ENCODE measurements at places on chromosomes 6 and 20. TPM values are rescaled to one million over a fixed set of nuclear protein-coding genes. Genes with fewer than 3 reads are reported as not detected.

The DPPA5 gene
- total RNA-seq = not detected

GRCh38 chr20:57704245-57704644 lies 5.6 kb downstream of the PMEPA1 start:
- H3K4me3 ChIP-seq = no peak overlapping the region
- no peak for DNase-seq
- H3K27ac ChIP-seq = no peak overlapping the region

DNA sequence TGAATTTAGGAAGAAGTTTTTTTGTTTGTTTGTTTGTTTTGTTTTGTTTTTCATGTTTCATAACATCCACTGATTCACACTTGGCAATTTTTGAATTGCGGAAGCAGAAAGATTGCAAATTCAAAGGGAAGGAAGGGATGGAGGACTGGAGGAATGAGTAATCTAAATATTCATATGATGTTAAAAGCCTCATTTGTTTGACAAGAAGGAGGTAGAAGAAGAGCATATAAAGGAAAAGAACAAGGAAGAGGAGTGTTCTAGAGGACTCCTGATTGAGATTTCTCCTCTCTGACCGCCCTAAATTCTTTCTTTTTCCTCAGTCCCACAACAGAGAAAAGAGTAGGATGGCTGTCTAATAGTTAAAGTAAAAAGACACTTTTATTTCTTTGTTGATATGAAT lies 88.5 kb downstream of the METTL24 start:
- H3K4me3 ChIP-seq = no peak overlapping the region
- no peak for DNase-seq
- H3K36me3 ChIP-seq = no peaks in the 10 kb centered on the region
- H3K4me1 ChIP-seq = no peaks in the 10 kb centered on the region
- no peaks in the 10 kb centered on the region for H3K27me3 ChIP-seq

DNA sequence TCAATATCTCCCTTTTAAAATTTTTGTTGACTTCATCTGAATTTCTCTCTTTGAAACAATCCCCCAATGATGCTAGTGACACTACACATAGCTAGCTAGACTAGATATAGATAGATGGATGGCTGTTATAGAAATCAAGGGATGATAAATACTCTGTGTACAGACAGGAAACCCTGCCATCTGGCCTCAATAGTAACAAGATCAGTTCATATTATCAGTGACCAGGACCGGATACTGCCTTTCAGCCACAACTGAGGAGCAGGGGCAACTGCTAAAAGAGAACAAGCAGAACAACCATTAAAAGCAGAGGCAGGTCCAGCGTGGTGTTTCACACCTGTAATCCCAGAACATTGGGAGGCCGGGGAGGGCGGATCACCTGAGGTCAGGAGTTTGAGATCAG lies 118.3 kb upstream of the FAM184A start:
- H3K4me1 ChIP-seq = no peaks in the 10 kb centered on the region
- no peak overlapping the region for H3K27ac ChIP-seq
- DNase-seq = no peak
- no peaks in the 10 kb centered on the region for H3K36me3 ChIP-seq

GRCh38 chr6:137657351-137657911 lies 163.2 kb upstream of the OLIG3 start:
- no peaks in the 10 kb centered on the region for H3K27me3 ChIP-seq
- no peak overlapping the region for H3K27ac ChIP-seq
- DNase-seq = no peak

- no peaks in the 10 kb centered on the region for H3K4me1 ChIP-seq
- no peak overlapping the region for H3K4me3 ChIP-seq
- H3K36me3 ChIP-seq = no peaks in the 10 kb centered on the region
- H3K27me3 ChIP-seq = no peaks in the 10 kb centered on the region
- DNase-seq = no peak
Observed at GRCh38 chr6:88852775-88853174, 110.6 kb downstream of the RNGTT start.

DNA sequence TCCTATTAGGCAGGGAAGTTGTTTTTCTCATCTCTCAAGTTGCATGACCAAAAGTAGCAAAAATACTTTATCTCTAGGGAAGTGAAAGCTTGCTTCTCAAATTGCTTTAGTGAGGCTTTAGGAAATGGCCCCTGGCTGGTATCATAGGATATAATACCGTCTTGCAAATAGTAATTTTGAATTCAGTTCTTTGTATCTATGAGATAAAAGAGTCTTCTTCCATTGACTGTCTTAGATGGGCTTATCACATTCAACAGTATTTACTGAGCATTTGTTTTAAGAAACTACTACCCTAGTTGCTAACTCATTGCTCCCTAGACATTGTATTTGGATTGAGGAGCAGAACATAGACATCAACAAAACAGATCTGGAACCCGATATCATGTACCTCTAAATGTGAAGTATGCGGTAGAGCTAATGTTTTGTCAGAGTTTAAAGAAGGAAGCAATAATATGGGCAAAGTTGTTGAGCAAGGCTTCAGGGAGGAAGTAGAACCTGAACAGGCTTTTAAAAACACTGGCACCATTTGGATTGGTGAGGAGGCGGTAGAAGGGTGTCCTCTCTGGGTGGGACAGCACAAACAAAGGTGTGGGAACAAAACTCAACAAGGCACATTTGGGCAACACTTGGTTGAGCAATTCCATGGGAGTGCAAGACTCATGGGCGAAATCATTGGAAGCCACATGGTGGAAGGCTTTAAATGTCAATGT lies 101.5 kb downstream of the SGK1 start:
- H3K4me1 ChIP-seq = no peaks in the 10 kb centered on the region
- H3K4me3 ChIP-seq = no peak overlapping the region
- no peak overlapping the region for H3K27ac ChIP-seq
- no peak for DNase-seq
- H3K36me3 ChIP-seq = no peaks in the 10 kb centered on the region
- H3K27me3 ChIP-seq = no peaks in the 10 kb centered on the region

The BPHL gene
- 14.8 TPM for total RNA-seq

- H3K27me3 ChIP-seq = no peaks in the 10 kb centered on the region
- no peaks in the 10 kb centered on the region for H3K4me1 ChIP-seq
- no peak for DNase-seq
- no peak overlapping the region for H3K27ac ChIP-seq
- no peak overlapping the region for H3K4me3 ChIP-seq
Observed at GRCh38 chr6:127738423-127738822, 161.4 kb downstream of the C6orf58 start.

The DDO gene
- 0.47 TPM for total RNA-seq

- no peak overlapping the region for H3K4me3 ChIP-seq
- H3K36me3 ChIP-seq = no peaks in the 10 kb centered on the region
- peaks cover 4% of the 10 kb centered on the region for H3K27me3 ChIP-seq
- no peak for DNase-seq
- no peak overlapping the region for H3K27ac ChIP-seq
- no peaks in the 10 kb centered on the region for H3K4me1 ChIP-seq
Observed at GRCh38 chr20:4225745-4226144, 210.4 kb upstream of the RNF24 start.

DNA sequence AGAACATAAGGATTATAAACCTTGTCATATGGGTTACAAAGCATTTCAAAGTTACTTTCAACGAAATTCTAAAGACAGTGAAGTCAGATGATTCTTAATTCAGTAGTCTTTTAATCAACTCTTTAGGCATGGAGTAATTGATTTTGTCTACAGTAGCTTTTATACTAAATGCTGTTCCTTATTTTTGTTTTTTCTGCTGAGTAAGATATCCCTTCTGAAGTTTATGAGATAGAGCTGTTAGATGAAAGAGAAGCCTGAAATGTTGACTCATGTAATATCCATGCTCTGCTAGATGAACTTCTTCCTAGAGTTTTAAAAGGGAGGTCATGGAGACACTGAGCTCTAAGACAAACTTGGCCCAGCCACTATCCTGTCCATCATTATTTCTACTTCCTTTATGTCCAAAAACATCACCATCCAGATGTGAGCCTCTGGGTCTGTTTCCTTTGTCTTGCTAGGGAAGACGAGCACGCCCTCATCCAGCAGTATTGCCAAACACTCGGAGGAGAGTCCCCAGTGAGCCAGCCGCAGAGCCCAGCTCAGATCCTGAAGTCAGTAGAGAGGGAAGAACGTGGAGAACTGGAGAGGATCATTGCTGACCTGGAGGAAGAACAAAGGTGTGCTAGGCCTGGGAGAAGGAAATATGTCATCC lies 550.3 kb downstream of the UTRN start:
- H3K27me3 ChIP-seq = peaks cover 3% of the 10 kb centered on the region
- DNase-seq = no peak
- peaks cover 4% of the 10 kb centered on the region for H3K36me3 ChIP-seq
- no peak overlapping the region for H3K4me3 ChIP-seq

All from naive thymus-derived CD4-positive, alpha-beta T cell (primary cell).